Stimulated activated CD4-positive, alpha-beta T cell treated with anti-CD3 and anti-CD28 coated beads, Interleukin-1b, Interleukin-23, amount 100 ng/mL, for 1 hour (primary cell): ENCODE measurements at places on chromosomes 3 and 15.
A peak's percentile ranks its signal among the peaks of the same experiment; 100 is the strongest.

DNA sequence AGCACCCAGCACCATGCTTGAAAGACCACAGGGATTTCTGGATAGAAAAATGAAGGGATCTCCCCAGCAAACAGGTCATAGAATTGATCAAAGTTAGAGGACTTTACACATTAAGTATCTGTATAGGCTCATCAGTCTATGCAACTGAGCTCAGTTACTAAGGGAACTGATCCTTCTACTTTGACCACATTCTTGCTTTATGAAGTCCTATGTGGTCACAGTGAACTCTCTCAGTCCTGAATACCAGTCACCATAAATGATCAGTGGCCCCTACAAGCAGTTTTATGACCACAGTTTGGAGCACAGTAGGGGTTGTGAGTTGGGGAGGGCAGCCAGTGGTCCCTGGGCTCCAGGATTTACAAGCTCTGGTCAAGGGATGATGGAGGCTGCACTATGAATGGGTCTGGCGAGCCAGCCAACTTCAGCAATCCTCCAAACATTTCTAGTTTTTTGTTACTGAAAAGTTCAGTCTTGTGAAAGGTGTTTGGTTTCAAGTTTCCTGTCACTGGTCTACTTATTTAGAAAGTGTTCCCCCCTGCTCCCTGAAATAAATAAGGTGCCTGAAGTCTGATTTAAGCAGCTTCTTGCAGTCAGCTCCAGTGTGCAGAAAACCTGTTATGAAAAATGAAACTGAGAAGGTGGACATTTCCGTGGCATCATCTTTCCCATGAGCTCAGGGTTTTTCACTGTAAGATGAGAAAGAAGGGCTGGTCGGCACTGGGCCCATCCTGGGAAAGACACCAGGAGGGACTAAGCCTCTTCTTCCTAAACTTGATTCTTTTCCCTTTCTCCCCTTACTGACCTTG lies 75.5 kb downstream of the DAPK2 start:
- DNase-seq = no peak

- DNase-seq = no peak
Measured at GRCh38 chr3:142149673-142149992, 289 bp upstream of the TFDP2 start.

DNA sequence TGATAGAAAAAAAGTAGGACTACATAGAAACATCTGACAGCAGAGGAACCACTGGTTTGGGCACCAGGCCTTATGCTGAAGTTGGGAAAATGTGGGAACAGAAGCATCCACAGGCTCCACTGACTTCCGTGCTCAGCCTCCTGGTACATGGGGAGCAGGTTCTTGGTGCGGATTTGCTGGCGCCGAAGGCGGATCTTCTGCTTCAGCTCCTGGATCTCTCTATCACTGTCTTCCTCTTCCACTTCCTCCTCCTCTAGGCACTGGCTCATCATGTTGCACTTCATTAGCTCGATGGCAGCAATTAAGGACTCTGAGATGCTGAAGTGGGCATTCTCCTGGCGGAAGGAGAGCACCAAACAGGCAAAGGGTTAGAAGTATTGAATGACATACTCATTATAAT lies 42.5 kb downstream of the RUBCN start:
- DNase-seq = no peak

GRCh38 chr3:101784855-101785613 lies 6.0 kb downstream of the NXPE3 start:
- no peak for DNase-seq

DNA sequence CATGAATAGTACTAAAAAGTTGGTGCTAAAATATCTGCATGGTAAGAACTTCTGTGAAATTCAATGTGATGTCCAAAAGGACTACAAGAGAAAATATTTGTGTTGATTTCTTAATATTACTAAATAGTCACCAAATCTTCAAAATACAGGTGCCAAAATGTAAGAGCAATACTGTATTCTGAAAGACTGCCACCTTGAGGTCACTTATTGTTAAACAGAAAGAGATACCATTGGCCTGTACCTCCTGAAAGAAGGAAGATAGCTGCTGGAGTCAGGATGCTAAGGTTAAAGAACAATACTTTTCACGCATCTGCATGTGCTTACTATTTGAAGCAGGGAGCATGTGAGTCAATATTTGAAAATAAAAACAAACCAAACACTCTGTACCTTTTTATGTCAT lies 72.0 kb upstream of the LSAMP start:
- no peak for DNase-seq

DNA sequence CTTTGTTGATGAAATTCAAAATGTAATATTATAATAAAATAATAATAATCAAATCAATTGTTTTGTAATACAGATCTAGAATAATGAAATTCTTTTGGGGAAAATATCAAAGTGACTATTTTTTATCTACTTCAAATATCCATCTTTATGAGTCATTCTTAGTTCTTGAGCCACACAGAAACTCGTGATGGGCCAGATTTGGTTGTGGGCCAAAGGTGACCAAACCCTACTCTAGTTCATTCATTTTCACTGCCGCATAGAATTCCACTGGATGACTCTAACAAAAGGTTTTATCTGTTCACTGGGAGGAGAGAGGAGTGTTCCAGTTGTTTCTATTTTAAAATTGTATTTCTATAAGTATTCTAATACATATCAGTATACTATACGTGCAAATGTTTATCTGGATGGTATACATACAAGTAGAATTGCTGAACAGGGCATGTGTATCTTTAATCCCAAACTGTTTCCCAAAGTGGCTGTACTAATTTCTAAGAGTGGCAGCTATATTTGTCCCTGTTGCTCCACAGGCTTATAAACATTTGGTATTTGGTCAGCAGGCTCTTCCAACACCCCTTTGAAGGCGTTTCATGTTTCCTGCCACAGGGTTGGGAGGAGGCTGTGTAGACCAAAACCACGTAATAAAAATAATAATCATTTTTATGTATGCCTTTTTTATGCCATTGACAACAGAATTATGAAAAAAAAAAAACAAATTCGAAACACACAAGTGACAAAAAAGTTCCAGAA lies 7.3 kb upstream of the RTP3 start:
- no peak for DNase-seq

DNA sequence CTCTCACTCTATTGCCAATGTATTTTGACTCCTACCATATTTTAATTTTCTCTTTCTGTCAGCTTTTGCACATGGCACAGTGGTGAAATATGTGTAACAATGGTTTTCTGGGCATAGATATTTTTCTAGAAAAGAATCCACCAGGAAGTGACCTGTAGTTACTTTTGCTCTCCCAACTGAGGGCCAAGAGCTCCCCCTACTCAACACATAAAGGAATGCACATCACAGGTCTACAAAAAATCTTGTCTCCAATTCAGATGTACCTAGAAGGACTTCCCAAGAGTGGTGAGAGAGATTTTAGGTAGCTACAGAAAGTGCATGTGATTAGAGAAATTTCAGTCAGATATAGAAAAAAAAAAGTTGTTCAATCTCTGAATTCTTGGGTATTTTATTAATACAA lies 15.6 kb downstream of the CPA3 start:
- no peak for DNase-seq

DNA sequence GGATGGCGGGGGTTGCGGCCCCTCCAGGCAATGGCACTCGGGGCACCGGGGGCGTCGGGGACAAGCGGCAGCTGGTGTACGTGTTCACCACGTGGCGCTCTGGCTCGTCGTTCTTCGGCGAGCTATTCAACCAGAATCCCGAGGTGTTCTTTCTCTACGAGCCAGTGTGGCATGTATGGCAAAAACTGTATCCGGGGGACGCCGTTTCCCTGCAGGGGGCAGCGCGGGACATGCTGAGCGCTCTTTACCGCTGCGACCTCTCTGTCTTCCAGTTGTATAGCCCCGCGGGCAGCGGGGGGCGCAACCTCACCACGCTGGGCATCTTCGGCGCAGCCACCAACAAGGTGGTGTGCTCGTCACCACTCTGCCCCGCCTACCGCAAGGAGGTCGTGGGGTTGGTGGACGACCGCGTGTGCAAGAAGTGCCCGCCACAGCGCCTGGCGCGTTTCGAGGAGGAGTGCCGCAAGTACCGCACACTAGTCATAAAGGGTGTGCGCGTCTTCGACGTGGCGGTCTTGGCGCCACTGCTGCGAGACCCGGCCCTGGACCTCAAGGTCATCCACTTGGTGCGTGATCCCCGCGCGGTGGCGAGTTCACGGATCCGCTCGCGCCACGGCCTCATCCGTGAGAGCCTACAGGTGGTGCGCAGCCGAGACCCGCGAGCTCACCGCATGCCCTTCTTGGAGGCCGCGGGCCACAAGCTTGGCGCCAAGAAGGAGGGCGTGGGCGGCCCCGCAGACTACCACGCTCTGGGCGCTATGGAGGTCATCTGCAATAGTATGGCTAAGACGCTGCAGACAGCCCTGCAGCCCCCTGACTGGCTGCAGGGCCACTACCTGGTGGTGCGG lies 1.9 kb downstream of the CHST2 start:
- DNase-seq = peak; percentile 34
